SW 1271 (cell line): ENCODE measurements at places on chromosomes 7 and 10.

DNA sequence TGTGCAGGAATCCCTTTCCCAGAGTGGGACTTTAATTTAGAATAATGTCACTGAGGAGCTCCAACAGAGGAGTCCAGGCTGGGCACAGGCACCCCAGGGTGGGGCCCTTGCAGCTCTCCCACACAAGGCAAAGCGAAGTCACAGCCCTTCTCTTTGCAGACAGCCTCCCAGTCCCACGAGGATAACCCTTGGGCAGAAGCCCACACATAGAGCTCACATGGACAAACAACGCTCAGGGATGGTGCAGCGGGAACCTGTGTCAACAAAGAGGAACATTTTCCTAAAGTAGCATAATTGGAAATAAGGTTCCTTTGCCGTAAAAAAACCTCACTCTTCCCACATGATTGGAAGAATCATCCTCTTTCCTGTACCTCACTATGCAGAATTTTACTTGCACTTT is 29.3 kb upstream of the GGCT start:
- no peak for DNase-seq

- no peak for DNase-seq
Observed at GRCh38 chr10:70575874-70576802, 26.4 kb downstream of the PRF1 start.

DNA sequence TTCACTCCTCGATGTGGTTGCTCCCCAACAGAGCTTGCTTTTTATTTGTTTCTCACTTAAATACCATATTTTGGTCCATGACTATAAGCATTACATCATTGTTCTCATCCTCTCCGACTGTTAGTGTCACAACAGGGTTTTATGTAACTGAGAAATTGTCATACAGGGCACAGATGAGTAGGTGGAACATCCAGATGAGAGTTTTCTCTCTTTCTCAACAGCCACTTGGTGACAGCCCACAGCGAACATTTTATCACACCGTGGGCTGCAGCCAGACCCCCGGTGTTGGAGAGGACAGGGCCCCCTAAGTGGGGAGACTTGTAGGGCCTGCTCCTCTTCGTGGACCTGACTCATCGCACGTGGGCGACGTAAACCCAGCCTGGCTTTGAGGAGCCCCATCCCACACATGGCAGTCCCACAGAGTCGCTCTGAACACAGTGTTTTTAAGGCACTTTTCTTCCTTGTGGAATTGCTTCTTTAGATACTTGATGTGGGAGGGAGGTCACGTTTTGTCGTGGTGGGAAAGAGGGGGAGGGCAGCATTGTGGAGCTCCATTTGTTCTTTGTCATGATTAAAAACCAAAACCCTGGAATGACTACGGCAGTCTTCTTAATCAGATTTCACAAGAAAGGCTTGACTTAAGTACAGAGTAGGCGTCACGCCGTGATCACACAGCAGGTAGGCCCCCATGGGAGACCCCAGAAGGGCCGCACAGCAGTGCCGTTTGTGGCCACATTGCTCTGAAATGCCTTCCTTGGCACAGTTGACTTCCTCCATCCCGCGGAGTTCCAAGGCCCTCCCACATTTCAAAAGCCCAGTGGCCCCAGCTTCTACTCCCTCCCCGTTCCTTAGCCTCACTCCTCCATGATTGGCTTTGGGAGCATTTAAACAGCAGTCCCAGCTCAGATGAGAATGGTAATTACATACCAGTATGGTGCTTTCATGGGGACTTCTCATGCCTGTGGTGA is 220.6 kb downstream of the CCDC3 start:
- DNase-seq, result no peak

- DNase-seq, result no peak
Observed at GRCh38 chr10:8050556-8051108, 3.9 kb upstream of the GATA3 start.

- no peak for DNase-seq
Observed at GRCh38 chr7:106561666-106562411, 99.1 kb downstream of the CCDC71L start.

GRCh38 chr7:80729591-80730320 is 91.3 kb downstream of the CD36 start:
- DNase-seq, result no peak

DNA sequence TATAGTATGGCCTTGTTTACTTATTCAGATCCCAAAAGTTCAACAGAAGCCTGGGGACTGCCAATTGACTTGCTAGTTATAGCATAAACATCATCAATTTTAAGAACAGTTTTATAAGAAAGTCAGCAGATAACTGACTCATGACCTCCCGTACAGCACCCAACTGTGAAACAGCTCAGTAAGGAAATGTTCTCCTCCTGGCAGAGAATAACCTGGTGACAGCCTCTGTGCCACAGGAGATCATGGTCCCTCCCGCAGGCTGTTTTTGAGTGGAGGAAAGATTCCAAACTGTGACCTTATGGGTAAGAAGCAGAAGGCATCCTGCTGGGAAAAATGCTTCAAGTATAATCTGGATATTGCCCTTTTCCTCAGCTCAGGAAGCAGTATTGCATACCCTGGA is 182.5 kb downstream of the SEMA3D start:
- DNase-seq, result no peak

DNA sequence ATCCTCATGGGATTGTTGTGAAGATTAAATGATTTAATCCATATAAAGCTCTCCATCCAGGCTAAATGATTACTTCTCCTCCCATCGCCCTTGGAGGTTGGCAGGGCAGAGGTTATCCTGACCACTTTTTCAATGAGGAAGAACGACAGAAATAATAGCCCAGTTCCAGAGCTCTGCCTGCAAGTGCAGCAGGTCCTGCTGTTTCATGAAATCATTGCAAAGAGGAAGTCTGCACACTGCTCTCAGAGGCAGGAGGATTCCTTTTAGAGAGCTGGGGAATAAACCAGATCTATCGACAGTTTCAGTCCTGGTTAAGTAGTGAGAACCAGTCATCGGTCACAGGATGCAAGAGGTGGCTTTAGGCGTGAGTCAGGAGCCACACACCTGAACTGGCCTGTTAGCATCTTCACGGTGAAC is 25.0 kb upstream of the CDH23 start:
- DNase-seq, result no peak

DNA sequence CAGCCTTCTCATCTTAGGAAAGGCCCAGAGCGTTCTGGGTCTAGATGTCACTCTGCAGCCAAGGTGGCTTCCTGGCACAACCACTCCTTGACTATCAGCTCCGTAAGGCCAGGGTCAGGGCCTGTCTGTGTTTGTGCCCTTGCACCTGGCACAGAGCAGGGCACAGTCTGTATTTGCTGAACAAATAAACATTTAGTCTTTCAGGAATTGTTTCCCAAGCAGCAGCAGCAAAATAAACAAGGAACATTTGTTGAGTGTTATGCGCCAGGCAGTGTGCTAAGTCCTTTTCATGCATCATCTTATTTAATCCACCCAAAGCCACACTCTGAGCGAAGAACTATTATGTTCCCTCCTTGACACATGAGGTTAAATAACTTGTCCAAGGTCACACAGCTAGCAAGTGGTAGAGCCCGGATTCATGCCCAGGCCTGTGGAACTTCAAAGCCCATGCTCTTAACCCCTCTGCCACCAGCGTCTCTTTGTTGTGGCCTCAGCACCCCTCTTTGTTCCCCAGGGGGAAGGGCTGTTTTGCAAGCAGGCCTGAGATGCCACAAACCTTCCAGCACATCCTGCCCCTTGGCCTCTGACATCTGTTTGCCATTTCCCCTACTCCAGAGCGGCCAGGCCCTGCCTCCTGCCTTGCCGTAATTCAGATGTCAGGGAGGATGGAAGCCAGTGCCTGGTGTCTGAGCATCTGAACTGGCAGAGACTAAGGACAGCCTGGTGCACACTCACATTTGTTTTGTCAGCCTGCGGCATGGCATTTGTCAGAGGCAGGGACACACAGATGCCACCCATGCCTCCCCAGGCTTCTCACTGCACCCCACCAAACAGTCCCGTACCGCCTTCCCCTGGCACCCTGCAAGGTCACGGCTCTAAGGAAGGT is 325.8 kb upstream of the ZMIZ1 start:
- no peak for DNase-seq

DNA sequence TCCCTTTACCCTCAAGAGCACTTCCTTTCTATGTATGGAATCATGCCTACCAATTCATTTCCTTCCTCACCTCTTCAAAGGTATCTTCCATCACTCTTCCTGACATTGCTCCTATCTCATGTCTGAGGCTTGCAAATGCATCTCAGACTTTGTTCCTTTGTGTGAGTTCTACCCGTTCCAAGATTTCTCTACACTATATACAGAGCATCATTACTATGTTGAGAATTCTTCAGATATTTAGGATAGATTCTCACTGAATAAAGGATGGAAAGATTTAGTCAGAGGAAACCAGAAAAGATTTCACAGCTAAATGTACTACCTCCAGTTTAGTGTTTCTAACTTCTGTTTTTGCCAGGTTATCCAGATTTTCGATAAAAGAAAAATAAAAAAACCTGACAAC is 462.7 kb downstream of the PHTF2 start:
- no peak for DNase-seq

GRCh38 chr7:114889646-114890285 is 32.1 kb upstream of the MDFIC start:
- DNase-seq, result peak; percentile 93

DNA sequence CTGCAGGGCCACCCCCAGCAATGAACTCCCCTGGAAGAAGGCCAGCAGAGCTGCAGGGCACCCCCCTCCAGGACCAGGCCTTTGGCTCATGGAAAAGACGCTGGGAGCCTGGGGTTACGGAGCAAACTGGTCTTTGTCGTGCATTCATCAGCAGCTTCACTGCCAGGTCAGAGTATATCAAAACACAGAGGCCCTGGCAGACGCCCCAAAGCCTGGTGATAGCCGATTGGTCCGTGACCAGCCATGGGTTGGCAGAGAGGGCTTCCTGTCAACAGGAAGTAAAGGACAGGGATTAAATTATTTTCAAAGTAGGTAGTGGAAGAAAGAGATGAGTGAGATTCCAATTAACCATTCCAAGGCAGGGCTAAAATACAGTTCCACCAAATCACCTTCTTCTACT is 9.0 kb downstream of the PRKAG2 start:
- DNase-seq, result no peak

DNA sequence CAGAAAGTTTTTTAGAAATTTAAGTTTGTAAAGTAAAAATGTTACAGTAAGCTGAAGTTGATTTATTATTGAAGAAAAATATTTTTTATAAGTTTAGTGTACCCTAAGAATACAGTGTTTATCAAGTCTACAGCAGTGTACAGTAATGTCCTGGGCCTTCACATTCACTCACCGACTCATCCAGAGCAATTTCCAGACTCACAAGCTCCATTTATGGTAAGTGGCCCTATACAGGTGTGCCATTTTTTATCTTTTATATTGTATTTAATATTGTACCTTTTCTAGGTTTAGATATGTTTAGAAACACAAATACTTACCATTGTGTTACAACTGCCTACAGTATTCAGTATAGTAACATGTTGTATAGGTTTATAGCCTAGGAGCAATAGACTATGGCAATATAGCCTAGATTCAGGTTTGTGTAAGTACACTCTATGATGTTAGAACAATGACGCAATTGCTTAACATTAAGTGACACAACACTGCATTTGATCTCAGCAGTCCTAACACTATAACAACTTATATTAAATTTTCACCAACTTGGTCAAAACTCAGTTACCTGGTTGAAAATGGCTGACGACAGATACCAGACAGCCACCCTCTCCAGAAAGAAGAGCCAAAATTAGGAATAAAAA is 45.7 kb downstream of the HIBADH start:
- DNase-seq, result no peak

- no peak for DNase-seq
Observed at GRCh38 chr7:107037717-107038603, 6.5 kb upstream of the PRKAR2B start.

DNA sequence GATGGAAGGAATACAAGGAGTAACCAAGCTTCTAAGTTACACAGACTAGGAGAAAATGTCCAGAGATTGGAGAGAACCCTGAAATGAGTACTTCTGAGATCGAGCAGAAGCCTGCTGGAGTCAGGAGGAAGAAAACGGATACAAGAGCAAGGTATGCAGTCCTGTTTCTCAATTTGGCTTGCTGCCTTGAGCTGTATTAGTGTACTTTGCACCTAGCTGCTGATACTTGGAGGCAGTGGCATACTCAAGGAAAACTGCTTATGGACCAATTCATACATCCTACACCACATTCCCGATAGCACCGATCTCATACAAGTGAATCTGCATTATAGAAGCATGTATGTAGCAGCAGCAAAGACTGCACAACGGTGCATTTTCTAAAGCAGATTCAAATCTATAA is 14.4 kb downstream of the PIP4K2A start:
- no peak for DNase-seq

DNA sequence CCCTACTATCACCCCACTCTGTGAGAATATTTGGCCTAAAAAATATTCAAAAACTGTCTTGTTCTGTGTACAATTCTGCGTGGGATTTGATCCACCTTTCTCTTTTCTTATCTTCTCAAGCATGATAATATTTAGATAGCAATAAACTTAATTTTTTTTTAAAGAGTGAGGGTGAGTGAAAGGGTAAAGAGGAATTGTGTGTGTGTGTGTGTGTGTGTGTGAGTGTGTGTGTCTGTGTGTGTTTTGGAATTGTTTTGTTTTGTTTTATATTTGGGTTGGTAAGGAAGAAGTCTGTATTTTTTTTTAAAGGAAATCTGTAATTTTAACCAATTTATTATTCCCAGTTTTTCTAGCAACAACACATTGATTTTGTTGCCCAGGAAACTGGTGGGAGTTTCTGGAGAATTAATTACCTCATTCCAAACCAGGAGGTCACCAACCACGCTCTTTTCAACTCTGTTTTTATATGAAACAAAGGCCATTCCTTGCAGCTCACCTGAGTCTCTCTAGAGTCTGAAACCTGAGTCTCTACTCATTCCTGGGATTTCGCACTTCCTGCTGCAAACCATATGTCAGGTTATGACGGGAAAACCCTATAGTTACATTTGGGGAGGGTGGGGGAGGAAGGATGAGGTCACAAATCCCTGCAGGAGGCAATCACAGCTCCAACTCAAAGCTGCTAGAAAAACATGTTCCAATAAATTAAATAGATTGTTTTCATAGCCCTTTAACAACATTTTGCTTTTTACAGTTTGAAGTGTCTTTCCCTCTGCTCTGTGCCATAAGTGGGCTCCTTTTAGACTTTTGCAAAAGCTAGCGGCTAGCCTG is 38.1 kb upstream of the XPNPEP1 start:
- DNase-seq, result no peak

DNA sequence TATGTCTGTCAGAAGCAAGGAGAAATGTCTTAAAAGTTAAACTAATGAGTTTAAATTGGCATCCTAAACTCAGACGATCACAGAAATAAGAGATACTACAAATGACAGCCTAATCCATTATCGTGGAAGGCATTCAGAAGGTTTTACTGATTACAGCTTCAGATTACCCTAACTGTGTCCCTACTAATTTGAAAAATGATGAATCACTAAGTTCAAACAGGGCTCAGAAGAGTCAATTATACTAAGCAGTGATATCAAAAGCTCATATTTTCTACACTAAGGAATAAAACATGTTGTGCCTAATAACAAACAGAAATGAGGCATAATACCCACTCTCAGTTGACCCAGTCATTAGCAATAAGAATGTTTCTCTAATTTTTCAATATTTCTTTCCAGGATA is 152.0 kb upstream of the NRBF2 start:
- no peak for DNase-seq

- DNase-seq, result no peak
Observed at GRCh38 chr7:452791-453455, 66.7 kb downstream of the PDGFA start.
